ENCODE measurements at places on chromosomes 12 and 14.
A peak's percentile ranks its signal among the peaks of the same experiment; 100 is the strongest.

GRCh38 chr12:97046901-97047300, 139.8 kb downstream of the NEDD1 start:
- no peaks in the 10 kb centered on the region for H3K27me3 ChIP-seq
- H3K4me3 ChIP-seq, result no peak overlapping the region
- H3K4me1 ChIP-seq, result no peaks in the 10 kb centered on the region
- no peak overlapping the region for H3K27ac ChIP-seq
- DNase-seq, result no peak
- H3K36me3 ChIP-seq, result no peaks in the 10 kb centered on the region

- H3K36me3 ChIP-seq, result no peaks in the 10 kb centered on the region
- no peak overlapping the region for H3K27ac ChIP-seq
- H3K4me1 ChIP-seq, result no peaks in the 10 kb centered on the region
- H3K4me3 ChIP-seq, result no peak overlapping the region
Measured at GRCh38 chr12:113142173-113142885, 6.8 kb upstream of the RASAL1 start.

GRCh38 chr12:94686834-94687628, 36.7 kb upstream of the TMCC3 start:
- H3K27ac ChIP-seq, result no peak overlapping the region
- H3K27me3 ChIP-seq, result no peaks in the 10 kb centered on the region
- H3K36me3 ChIP-seq, result no peaks in the 10 kb centered on the region
- H3K4me3 ChIP-seq, result no peak overlapping the region
- no peak for DNase-seq

DNA sequence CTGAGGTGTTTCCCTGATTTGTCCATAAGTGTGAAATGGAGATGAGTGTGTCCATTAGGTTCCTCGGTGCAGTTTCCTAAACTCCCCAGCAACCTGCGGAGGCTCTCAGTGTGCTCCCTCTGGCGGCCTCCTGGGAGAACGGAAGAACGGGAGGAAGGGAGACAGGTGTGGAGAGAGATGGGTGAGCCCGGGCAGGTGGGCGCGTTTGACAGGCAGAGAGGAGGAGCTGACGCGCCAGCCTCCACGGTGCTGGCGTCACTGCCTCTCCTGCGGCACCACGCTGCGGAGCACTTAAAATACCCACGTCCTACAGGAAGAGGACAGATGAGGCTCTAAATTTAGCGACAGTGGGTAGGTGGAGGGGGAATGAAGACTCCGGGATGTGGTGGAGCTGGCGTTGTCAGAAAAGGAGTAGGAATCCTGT, 26.8 kb upstream of the PEX5 start:
- H3K36me3 ChIP-seq, result peaks cover 1% of the 10 kb centered on the region
- H3K4me3 ChIP-seq, result no peak overlapping the region
- DNase-seq, result peak; percentile 51

DNA sequence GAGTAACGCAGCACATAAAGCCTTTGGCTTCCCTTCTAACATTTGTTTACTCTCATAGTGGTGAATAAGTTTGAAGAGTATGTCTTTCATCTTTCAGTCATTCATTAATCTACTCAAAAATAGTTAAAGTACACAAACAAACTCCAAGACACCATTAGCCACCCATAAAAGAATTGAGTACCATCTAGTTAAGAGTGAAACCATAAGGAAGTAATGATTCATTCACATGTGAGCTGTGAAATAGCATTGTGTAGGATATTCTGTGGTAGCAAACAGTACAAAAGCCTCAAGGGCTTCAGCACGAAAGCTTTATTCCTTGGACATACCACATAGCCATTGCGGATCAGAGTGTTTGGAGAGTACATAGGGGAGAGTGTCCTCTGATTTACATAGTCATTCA, 13.9 kb downstream of the SYT1 start:
- no peak for DNase-seq
- H3K4me1 ChIP-seq, result no peaks in the 10 kb centered on the region
- H3K27me3 ChIP-seq, result no peaks in the 10 kb centered on the region
- H3K36me3 ChIP-seq, result no peaks in the 10 kb centered on the region
- H3K27ac ChIP-seq, result no peak overlapping the region

DNA sequence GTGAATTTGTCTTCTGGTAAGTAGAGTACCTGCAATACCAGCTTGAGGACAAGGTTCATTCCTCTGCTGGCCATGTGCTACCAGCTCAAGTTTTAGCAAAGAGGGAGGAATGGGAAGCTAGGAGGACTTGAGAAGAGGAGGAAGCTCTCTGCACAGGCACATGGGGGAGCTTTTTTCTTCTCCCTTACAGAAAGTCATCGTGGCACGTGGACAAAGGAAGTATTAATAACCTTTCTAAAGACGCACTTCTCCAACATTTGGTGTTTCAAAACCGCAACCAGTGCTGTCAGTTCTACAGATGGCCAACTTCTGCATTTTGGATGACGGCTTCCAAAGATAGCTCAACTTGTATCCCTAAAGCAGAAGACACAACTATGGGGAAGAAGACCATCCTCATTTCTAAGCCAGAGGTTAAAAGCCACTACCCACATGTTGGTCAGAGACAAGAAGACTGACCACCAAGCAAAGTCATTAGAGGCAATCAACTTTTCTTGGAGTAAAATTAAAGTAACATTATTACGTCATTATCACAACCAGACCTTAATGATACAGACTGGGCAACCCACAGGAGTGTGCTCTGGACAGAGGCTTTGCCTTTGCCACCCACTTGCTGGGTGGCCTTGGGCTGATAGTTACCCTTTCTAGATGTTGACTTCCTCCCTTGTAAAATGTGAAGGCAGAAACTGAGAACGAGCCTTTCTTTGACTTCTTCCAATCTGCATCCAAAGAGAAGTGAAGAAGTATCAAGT, 12.3 kb upstream of the TMED10 start:
- no peak for DNase-seq
- H3K4me1 ChIP-seq, result no peaks in the 10 kb centered on the region
- no peak overlapping the region for H3K4me3 ChIP-seq
- peaks cover 36% of the 10 kb centered on the region for H3K27me3 ChIP-seq
- H3K27ac ChIP-seq, result no peak overlapping the region

GRCh38 chr14:52220924-52221811, 46.3 kb upstream of the PTGDR start:
- peak overlapping the region; percentile 75 for H3K4me3 ChIP-seq
- no peaks in the 10 kb centered on the region for H3K36me3 ChIP-seq
- peaks cover 9% of the 10 kb centered on the region for H3K4me1 ChIP-seq
- no peak for DNase-seq
- H3K27me3 ChIP-seq, result no peaks in the 10 kb centered on the region

- peaks cover 35% of the 10 kb centered on the region for H3K4me1 ChIP-seq
- H3K36me3 ChIP-seq, result peaks cover under 1% of the 10 kb centered on the region
- peak overlapping the region; percentile 60 for H3K27ac ChIP-seq
- peaks cover 3% of the 10 kb centered on the region for H3K27me3 ChIP-seq
Measured at GRCh38 chr12:42145552-42146215, 1.0 kb upstream of the GXYLT1 start.

- H3K4me3 ChIP-seq, result no peak within 1 kb of the TSS
- H3K27me3 ChIP-seq, result peaks cover 30% of the 10 kb centered on the region
- no peaks in the 10 kb centered on the region for H3K36me3 ChIP-seq
- DNase-seq, result no peak
- no peaks in the 10 kb centered on the region for H3K4me1 ChIP-seq
Measured at GRCh38 chr12:52452101-52452500, at the start of gene KRT6B. KRT6B (minus strand) TSS chr12:52452146; CDS start chr12:52452078, 68 bp downstream.

GRCh38 chr14:68939181-68939892, 39.8 kb downstream of the ACTN1 start:
- H3K4me3 ChIP-seq, result no peak overlapping the region
- DNase-seq, result no peak
- H3K27me3 ChIP-seq, result no peaks in the 10 kb centered on the region
- H3K4me1 ChIP-seq, result peaks cover 37% of the 10 kb centered on the region
- no peak overlapping the region for H3K27ac ChIP-seq
- peaks cover 1% of the 10 kb centered on the region for H3K36me3 ChIP-seq

GRCh38 chr14:56180754-56181542, 62.7 kb downstream of the PELI2 start:
- no peaks in the 10 kb centered on the region for H3K27me3 ChIP-seq
- no peaks in the 10 kb centered on the region for H3K36me3 ChIP-seq

DNA sequence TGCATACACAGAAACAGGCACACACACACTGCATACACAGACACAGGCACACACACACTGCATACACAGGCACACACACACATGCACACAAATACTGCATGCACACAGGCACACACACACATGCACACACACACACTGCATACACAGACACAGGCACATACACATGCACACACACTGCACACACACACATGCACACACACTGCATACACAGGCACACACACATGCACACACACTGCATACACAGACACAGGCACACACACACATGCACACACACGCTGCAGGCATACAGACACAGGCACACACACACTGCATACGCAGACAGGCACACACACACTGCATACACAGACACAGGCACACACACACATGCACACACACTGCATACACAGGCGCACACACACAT, 32.7 kb upstream of the BTBD6 start:
- H3K27ac ChIP-seq, result peak overlapping the region; percentile 39
- no peaks in the 10 kb centered on the region for H3K4me1 ChIP-seq
- no peaks in the 10 kb centered on the region for H3K27me3 ChIP-seq
- peaks cover 29% of the 10 kb centered on the region for H3K36me3 ChIP-seq
- DNase-seq, result no peak

DNA sequence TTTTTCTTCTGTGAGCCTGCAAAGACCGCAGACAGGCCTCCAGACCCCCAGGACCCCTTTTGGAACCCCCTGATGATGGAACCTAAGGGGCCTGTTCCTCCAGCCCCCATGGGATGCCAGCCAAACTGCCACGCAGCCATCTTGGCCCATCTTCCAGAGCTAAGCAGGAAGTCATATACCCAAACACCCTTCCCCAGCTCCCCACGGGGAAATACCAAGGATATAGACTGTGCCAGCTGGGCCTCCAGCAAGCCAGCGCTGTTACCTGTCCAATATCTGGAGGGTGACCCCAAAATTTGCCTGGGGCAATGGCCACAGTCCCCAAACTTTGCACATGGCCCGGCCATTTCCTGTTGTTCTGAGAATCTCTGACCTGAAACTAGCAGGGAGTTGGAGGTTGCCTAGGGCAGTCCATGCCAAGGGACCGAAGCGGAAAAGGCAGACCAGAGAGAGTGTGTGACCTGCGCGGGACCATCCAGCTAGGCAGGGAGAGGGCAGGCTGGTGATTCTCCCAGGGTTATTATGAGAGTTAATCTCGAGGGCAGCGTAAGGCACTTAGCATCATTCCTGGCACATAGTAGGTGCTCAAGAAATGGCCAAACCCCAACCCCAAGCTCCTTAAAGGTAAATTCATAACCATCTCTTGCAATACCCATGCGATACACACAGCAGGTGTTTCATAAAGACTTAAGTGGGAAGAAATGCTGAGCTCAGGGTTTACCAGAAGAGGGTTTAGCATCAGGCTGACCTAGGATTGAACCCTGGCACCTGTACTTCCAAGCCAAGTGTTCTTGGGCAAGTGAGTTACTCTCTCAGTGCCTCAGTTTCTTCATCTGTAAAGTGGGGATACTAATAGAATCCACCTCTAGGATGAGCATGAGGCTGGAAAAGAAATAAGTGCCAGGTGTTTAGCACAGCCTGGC, 2.6 kb upstream of the RASAL1 start:
- DNase-seq, result no peak
- H3K27me3 ChIP-seq, result peaks cover 46% of the 10 kb centered on the region
- peaks cover 17% of the 10 kb centered on the region for H3K4me1 ChIP-seq
- H3K27ac ChIP-seq, result no peak overlapping the region
- no peaks in the 10 kb centered on the region for H3K36me3 ChIP-seq

DNA sequence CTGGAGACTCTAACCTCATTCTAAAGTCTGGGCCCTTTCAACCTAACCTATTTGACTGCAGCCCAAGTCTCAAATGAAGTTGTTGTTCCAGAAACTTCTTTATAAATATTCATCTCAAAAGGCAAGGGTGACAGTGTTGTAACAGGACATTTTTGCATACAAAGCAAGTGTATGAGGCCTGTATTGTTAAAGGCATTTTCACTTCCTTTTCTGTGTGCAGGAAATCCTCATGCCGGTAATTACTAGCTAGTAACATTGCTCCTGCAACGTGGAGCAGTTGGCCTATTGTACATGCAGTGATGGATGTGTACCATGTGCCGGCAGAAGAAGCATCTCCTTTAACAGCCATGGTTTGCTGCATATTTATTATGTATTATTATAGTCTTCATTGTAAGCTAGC, 156.5 kb upstream of the RMST start:
- DNase-seq, result no peak
- H3K4me1 ChIP-seq, result no peaks in the 10 kb centered on the region
- H3K4me3 ChIP-seq, result no peak overlapping the region
- peaks cover 4% of the 10 kb centered on the region for H3K27me3 ChIP-seq
- H3K36me3 ChIP-seq, result no peaks in the 10 kb centered on the region

GRCh38 chr14:69274321-69274720, 14.4 kb downstream of the GALNT16 start:
- H3K36me3 ChIP-seq, result no peaks in the 10 kb centered on the region
- no peak for DNase-seq
- no peak overlapping the region for H3K27ac ChIP-seq
- no peaks in the 10 kb centered on the region for H3K4me1 ChIP-seq
- peaks cover 14% of the 10 kb centered on the region for H3K27me3 ChIP-seq
- H3K4me3 ChIP-seq, result no peak overlapping the region

GRCh38 chr12:115752156-115752555, 525.3 kb downstream of the MED13L start:
- no peaks in the 10 kb centered on the region for H3K4me1 ChIP-seq
- DNase-seq, result no peak
- no peaks in the 10 kb centered on the region for H3K36me3 ChIP-seq
- peaks cover 6% of the 10 kb centered on the region for H3K27me3 ChIP-seq

- no peak for DNase-seq
- peaks cover 21% of the 10 kb centered on the region for H3K27me3 ChIP-seq
- peak overlapping the region; percentile 85 for H3K4me3 ChIP-seq
- peaks cover 23% of the 10 kb centered on the region for H3K36me3 ChIP-seq
- H3K27ac ChIP-seq, result peak overlapping the region; percentile 93
Measured at GRCh38 chr14:64987438-64987767, 708 bp downstream of the FNTB start.

DNA sequence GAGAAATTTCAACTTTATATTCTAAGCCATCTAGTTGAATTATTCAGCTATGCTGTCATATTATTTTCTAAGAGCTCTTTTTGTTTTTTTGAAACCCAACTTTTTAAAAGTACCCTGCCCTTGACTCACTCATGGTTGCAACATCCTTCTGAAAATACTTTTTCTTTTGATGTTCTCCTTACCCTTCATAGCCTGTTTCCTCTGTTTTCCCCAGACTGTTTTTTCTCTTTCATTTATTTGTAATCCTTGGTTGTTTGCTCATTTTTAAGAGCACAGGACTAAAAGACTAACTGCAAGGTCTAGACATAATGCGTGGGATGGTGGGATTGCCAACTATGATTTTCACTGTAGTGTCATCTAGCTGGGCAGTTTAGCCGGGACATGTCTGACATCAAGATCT, 21.2 kb upstream of the CDKL1 start:
- H3K4me3 ChIP-seq, result no peak overlapping the region
- peaks cover 9% of the 10 kb centered on the region for H3K4me1 ChIP-seq
- no peak for DNase-seq
- H3K27ac ChIP-seq, result peak overlapping the region; percentile 42
- no peaks in the 10 kb centered on the region for H3K27me3 ChIP-seq

GRCh38 chr12:75853626-75854025, 177.9 kb downstream of the PHLDA1 start:
- peaks cover 18% of the 10 kb centered on the region for H3K27me3 ChIP-seq
- no peaks in the 10 kb centered on the region for H3K4me1 ChIP-seq
- no peak overlapping the region for H3K4me3 ChIP-seq
- H3K36me3 ChIP-seq, result no peaks in the 10 kb centered on the region
- no peak overlapping the region for H3K27ac ChIP-seq
